ENCODE measurements at places on chromosomes 12 and 14.

GRCh38 chr14:53152184-53152886 is 788 bp downstream of the DDHD1 start:
- DNase-seq: peak; percentile 70

- no peak for DNase-seq
These were observed 13.6 kb downstream of the PLEKHG3 start for GRCh38 chr14:64717870-64718269.

DNA sequence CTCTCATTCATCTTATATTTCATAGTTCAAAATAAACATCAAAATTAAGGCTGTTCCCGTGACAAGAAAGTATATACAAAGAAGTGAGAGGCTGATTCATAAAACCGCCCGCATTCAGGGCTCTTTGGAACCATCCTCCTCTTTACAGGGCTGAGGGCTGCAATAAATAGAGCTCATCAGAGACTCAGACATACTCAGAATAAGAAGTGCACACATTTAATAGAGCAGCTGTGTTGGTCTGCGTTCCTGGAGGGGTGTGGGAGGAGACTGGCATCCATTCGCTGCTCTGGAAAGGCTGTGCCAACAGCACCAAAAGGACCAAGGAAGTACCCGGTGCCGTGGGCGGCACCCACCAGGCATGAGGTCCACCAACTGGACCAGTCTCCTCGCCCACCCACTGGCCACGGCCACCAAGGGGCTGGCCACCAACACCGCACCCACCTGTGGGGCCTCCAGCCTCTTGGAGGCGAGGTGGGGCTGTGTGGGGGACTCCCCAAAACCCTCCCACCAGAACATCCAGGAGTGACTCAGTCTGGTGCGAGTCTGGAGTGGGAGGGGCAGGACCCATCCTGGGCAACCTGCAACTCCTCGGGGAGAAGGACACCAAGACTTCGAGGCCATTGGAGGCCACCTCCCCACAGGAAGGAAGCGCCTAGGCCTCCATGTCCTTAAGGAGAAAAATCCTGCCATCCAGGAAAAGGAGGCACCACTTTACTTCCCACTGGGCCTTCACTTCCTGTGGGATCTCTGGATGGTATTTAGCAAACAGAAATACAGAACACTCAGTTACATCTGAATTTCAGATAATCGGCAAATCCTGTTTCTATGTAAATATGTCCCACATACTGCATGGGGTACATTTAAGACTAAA is 32.7 kb downstream of the VCPKMT start:
- peak; percentile 65 for DNase-seq

DNA sequence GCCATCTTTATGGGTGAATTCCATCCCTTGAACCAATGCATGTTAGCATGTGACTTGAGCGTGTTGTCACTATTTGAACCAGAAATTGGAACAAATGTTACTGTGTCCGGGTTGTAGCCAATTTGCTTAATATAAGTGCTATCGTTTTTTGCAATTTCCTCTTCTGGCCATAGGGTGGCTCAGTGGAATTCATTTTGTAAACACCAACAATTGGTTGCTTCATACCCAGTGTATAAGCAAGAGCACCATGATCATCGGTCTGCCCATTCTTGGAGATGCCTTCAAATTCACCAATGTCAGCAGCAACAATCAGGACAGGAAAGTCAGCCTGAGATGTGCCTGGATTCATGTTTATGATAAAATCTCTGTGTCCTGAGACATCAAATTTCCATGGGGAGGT is 5.0 kb upstream of the NEDD1 start:
- no peak for DNase-seq

Measured in activated naive CD4-positive, alpha-beta T cell treated with anti-CD3 and anti-CD28 coated beads, Interleukin-2, amount 50 U/mL, for 16 hours (primary cell).